ENCODE measurements at places on chromosomes 1 and 21.
A peak's percentile ranks its signal among the peaks of the same experiment; 100 is the strongest.

DNA sequence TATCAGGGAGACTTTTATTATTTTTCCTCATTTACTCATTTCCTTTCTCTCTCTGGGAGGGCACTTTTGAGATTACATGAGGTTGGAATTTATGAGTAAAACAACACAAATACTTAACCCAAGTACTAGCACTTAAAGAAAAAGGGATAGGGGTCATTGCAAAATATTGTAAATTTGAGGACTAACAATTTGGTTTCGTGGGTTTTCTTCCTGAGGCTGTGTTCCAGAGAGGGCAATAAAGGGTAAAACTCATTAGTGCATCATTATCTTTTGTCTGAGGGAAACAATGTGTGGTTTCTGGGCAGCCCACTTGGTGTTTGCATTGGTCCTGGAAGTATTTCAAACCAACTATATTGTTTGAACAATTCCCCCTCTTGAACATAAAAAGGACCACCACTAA lies 96.5 kb downstream of the GREM2 start:
- DNase-seq: no peak

GRCh38 chr1:248786156-248786555 lies 30.6 kb upstream of the LYPD8 start:
- peak; percentile 48 for DNase-seq

DNA sequence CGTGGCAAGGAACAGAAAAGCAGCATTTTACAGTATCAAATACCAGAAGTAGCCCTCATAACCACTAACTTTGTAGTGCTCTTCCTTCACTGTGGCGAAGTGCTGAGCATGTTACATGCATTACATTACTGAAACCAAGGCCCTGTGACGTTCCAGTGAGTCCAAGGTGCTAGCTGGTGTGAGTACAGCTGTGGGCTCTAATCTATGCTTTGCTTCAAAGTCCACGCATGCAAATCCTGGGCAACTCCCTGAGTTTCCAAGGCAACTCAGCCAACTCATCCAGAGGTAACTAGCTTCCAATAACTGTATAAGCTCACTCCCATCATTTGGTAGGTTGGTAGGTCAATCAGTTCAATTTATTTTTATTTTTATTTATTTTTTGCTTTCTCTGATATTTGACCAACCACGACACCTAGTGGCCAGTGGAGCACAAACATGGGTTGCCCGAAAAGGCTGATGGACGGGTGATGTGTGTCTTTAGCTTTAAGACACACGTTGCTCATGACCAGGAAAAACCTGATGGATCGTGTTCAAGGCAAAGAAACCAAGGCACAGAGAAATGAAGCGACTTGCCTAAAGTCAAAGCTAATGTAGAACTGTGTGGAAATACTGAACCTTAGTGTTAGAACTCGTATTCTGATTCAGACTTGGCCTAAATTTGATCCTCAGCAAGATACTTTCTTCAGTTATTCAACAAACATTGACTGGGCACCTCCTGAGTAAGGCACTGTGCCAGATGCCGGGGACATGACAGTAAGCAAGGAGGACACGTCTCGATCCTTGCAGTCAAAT lies 73.0 kb downstream of the GNG12 start:
- DNase-seq: peak; percentile 75

DNA sequence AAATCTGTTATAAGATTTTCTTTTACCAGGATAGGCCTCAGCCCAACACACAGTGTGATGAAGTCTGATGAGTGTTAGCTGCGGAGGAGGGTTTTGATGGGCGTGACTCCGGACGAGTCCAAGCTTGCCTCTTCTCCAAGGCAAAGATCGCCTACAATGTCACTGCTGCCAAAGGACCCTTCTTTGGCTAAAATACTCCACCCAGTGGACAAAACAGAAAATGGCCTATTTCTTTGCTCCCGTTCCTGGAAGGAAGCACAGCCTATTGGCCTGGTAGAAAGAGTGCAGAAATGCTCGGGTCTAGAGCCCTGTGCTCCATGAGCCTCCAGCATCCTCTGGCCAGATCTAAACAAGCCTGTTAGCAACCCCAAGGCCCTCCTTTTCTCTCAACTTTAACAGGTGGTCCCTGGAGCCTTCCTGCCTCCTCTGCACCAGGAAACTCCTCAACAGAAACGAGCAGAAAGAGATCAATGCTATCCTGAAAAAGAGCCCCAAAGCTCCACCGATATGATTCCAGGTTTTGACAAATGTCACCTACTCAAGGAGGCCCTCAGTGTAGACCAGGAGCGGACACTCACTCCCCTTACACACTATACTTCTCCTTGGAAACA lies 3.4 kb upstream of the CASQ2 start:
- peak; percentile 79 for DNase-seq

- no peak for DNase-seq
Measured at GRCh38 chr1:5271264-5271663, 616.9 kb downstream of the AJAP1 start.

GRCh38 chr1:81224222-81224621 lies 576.5 kb upstream of the ADGRL2 start:
- no peak for DNase-seq

GRCh38 chr1:233631810-233632405 lies 18.0 kb downstream of the KCNK1 start:
- DNase-seq: no peak

GRCh38 chr1:17212009-17212408 lies 7.1 kb downstream of the PADI1 start:
- DNase-seq: no peak

DNA sequence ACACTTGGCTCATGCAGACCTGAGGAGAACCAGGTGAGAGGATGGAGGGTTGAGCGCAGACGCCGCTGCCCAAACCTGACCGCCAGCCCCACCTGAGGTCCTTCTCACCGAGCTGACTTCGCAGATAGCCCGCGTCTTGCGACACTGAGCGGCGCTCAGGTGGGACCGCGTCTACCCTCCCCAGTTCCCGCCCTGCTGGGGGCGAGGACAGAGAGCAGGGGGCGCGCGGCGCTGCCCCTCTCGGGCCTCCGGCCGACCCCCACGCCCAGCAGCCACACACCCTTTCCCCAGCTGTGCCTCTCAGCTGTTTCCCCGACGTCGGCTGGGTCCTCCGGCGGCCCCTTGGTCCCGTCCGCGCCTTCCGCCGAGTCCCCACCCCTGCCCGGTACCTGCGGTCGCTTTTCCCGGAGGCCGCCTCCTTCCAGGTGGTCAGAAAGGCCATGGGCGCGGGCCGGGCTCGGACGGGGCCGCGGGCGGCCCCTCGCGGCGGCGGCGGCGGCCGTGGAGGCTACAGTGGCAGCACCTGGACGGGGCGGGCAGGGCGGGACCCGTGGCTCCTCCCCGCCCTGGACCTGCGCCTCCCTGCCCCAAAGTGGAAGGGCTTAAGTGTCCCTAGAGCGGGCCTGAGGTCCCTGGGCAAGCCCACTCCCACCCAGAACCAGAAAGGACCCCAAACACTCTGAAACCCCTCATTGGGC lies 14.4 kb upstream of the TTC39A start:
- no peak for DNase-seq

- no peak for DNase-seq
Measured at GRCh38 chr1:236342403-236343245, 51.5 kb upstream of the EDARADD start.

DNA sequence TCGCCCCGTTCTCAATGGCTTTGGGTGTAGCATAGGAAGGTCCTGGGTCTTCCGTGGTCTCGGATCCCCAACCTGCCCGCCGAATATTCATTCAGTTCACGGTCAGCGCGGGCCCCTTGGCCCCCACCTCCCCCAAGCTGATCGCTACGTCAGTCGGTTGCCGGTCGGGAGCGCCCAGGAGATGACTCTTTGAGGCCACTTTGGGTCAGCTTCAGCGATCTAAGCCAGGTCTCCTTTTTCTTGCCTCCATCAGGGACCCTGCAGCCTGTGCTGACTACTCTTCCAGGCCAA lies 12.8 kb downstream of the HLX start:
- DNase-seq: no peak

DNA sequence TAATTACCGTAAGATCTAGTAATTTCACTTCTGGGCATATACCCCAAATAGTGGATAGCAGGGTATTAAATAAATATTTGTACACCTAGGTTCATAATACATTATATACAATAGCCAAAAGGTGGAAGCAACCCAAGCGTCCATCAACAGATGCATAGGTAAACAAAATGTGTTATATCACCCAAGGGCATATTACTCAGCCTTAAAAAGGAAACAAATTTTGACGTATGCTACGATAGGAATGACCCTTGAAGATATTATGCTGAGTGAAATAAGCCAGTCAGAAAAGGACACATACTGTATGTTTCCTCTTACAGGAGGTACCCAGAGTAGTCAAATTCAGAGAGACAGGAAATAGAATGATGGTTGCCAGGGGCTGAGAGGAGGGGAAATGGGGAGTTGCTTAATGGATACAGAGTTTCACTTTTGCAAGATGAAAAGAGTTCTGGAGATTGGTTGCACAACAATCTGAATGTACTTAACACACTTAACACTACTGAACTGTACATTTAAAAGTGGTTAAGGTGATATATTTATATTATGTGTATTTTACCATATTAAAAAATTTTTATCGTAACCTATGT lies 36.6 kb upstream of the KCTD3 start:
- peak; percentile 58 for DNase-seq

GRCh38 chr1:219278288-219278687 lies 104.6 kb downstream of the LYPLAL1 start:
- no peak for DNase-seq

DNA sequence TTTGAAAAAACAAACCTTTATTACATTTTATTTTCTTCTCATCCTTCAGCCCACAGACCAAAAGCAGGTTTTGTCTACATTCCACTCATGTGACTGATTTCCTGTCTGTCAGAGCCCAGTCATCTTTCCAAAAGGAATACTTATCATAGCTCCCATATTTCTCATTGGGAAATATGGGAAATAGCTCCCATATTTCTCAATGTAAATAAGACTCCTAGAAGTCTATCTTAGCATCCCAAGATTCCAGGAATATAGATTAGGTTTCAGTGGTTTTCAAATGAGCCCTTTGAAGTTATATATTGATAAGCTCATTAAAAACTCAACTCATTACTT lies 19.1 kb upstream of the NRDC start:
- no peak for DNase-seq

- no peak for DNase-seq
Measured at GRCh38 chr1:195185321-195185720, 1422.9 kb downstream of the KCNT2 start.

GRCh38 chr1:218589487-218589886 lies 244.4 kb downstream of the TGFB2 start:
- DNase-seq: no peak
